Retina (tissue), 1 donor: ENCODE measurements at places on chromosomes 12 and 14.

DNA sequence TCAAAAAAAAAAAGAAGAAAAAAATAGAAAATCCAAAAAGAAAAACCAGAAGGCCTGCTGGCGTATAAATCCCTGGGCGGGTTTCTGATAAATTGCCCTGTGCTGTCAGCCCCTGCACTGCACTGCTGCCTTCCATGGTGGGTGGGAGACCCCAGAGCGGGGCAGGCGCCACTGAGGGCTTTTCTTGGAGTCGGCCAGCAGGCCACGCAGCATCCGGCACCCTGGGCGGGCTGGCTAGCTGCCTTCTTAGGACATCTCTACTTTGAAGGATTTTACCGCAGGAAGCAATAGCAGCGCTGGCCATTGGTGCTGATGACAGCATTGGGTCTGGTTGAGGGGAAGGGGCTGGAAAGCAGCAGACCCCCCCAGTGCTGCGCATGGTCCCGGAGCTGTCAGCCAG, 29.1 kb downstream of the IL31 start:
- DNase-seq = no peak

GRCh38 chr12:92335831-92336230, 190.2 kb upstream of the BTG1 start:
- no peak for DNase-seq

DNA sequence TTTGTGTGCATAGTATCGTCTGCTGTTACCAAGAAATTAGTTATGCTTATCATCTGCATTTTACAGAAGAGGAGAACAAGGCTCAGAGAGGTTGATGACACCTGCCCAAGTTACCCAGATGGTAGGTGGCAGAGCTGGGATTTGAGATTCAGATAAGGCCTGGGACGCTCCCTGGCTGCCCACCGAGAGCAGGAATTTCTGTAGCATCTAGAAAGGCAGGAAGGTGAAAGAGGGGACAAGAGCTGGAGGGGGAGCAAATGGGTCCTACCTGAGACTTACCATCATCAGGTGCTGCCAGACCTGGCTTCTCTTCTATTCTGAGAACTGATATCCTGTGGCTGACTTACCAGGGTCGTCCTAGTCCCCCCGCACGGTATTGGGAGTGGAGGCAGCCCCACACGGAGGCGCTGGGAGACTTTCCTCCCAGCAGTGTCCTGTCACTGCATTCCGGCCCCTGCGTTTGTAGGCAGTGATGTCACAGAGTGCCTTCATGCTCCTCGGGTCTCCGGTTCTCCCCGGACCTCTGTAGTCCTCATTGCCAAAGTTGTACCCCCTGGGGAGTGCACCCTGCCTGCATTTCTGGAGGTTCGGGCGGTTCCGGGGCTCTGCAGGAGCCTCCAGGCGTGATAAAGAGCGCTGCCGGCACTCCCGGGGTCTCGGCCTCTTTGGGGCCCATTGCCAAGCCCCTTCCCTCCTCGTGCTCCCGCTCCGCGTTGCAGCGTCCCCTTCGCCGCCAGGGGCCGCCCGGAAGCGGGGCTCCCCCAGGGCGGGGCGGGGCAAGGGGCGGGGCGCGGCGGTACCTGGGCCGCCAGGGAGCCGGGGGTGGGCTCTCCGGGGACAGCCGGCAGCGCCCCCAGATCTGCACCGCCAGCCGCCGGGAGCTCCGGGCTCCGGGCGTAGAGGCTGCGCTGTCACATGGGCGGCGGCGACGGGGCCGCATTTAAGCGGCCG, at the start of gene CABP1:
Gene CABP1 (plus strand): TSS at position 856 of the 951 bp plus-strand sequence. CDS start 60 bp downstream, at position 916.
- peak; percentile 68 for DNase-seq

DNA sequence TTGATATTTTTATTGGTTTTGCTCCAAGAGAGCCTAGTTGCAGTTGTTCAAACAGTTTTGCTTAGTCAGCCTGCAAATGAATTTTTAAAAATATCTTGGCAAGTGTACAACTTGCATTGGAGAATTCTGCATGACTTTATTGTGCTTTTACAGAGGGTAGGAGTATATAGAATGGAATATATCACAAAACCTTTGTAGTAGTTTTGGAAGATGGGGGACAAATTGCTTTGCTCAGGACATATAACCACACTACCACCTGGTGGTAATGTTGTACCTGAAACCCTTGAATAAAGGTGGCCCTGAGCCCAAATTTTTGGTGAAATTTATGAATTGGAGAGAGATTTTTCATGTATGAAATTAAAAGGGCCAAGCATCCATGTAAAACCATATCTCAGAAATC, 645.2 kb downstream of the MED13L start:
- no peak for DNase-seq

DNA sequence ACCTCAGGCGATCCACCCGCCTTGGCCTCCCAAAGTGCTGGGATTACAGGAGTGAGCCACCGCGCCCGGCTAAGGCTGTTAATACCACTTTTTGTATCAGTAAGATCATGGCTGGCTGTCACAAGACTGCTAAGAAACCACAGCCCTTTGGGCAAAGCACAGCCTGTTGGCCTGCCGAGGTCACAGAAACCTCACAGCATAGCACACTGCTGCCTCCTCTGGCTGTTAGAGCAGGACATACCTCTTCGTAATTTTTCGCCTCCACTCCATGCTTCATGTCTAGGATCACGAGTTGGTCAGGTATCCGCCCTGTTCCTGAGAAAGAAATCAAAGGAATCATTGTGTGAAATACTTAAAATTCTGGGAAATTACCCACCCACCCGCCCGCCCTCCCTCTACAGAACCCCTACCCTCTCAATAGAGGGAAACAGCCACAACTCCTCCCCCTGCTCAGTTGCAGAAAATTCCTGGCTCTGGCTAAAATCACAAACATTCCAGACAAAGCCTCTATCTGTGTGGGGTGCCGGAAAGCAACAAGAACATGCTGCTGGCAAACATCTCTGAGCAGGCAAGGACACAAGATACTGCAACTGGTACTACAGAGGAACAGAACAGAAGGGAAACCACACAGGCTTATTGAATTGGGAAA, 20.7 kb upstream of the NEK9 start:
- no peak for DNase-seq

GRCh38 chr14:106872611-106873446, 1346.4 kb downstream of the TMEM121 start:
- DNase-seq = no peak

- DNase-seq = peak; percentile 46
These were observed 2.8 kb downstream of the LRRC74A start for GRCh38 chr14:76829013-76829365.

DNA sequence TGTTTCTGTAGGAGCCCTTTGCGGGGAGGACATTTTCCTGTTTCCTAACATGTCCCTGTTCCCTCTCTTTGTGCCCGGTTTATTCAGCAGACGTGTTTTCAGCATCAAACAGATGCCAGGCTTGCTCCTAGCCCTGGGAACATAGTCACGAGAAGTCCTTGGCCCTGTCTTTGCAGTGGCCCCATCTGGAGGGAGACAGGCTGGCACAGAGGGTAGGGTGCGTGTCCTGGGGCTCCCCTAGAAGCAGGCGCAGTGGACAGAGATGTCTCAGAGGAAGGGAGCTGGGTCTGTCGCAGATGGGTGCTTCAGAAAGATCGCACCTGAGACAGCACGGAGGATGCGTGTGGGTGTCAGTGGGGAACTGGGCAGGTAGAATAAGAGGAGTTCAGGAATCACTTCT, 75.0 kb upstream of the DYNC1H1 start:
- DNase-seq = no peak

DNA sequence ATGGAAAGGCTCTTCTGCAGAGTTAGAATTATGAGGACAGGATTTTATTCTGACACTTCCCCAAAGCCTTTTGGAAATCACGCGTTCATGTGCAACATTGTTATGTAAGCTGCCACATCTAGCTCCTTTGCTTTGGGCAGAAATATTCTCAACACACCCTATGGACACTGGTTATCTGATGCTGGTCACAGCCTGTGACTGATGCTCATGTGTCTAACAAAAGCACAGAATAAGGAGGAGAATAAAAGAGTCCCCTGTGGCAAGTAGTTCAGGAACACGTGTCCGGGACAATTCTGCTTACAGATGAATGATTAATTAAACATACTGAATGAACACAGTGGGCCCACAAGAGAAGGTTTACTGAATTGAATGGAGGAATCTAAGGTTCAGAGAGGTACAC, 22.1 kb downstream of the FOXN3 start:
- no peak for DNase-seq

DNA sequence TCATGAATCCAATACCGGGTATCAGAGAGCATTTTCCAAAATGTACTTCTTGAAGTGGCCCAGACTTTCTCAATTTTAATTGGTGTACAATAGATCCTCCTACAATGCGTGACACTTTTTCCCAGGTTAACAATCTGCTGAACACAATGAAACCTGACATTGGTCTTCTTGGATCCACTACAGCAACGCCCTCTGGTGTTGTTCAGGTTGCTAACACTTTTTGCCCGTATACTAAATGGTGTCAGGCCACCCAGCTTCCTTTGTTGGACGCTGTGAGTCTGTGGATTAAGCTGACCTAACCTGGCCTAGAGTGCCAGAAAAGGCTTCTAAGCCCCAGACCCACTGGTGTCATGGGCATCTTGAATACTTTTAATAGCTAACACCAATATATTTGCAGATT, 89.2 kb downstream of the KCNK10 start:
- peak; percentile 42 for DNase-seq

DNA sequence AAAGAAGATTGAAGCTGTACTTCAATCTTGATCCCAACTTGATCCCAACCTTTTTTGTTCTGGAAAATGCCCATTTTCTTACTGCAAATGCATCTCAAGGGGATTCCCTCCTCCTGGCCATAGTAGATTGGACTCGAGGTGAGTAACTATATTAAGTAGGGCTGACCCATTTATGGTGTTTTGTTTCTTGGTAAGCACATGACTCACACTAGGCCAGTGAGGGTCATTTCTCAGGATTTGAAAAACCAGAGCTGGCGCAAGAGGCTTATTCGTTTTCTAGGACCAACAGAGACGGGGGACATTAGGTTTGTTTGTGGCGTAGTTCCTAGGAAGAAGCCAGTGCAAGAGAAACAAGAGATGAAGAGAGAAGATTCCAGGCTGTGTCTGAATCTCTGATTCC, 51.4 kb downstream of the MRPL42 start:
- no peak for DNase-seq

DNA sequence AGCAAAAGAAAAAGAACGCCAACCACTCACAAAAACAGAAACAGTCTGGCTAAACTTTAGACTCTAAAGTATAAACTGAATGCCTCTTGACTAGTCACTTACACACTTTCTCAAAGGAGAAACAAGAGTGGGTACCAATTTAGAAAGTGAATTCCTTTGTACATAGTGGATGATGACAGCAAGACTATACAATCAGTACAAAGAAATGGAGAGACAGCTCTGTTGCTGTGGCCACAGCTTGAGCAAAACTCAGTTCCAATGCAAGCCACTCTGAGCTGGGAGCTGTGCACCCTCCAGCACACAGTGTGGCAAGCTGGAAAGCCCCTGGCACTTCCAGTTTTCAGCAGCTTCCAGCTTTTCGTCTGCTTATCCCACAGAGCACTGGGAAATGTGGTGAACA, 21.7 kb downstream of the NT5DC3 start:
- DNase-seq = no peak

GRCh38 chr14:85417396-85417795, 112.5 kb upstream of the FLRT2 start:
- DNase-seq = no peak

GRCh38 chr14:75615200-75615599, 36.8 kb downstream of the FLVCR2 start:
- DNase-seq = no peak

DNA sequence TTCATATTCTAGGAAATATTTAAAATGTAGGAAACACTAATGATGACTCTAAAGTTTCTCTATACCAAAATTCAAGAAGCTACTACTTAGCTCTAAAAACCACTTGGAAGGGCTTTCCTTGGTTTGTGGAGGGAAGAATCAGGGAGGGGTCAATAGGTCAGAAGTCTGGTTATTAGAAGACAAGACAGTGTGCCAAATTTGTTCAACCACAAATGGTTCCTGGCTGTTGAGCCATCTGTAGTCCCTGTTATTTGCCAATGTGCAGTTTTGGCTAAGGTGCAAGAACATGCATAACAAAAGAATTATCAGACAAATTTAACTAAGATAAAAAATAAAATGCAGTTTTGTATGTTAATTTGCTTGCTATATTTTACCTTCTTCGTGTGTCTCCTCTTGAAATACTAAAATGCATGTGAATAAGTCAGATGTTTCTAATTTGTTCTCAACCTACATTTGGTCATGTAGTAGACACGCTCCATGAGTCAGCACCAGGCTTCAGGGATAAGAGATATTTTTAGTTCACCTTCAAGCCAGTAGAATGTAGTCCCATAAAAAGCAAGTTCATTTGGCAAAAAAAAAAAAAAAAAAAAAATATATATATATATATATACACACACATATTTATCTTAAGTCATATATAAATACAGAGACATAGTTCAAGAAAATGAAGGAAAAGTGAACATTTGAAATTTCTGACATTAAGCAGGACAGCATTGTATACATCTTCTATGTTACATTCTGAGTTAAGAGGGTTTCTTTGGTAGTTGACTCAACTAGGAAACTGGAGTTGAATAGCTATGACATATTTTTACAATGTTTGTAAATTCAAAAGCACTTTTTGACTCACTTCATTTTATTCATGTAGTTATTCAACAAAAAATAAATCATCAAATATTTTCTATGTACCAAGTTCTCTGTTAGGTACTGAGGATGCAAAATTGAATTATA, 123.3 kb downstream of the KCNC2 start:
- DNase-seq = no peak

- no peak for DNase-seq
These were observed 592 bp upstream of the USP15 start for GRCh38 chr12:62259631-62259992.

- DNase-seq = no peak
These were observed 131.1 kb downstream of the PRKCH start for GRCh38 chr14:61452452-61452851.

GRCh38 chr14:72010474-72010873, 78.2 kb downstream of the RGS6 start:
- no peak for DNase-seq

DNA sequence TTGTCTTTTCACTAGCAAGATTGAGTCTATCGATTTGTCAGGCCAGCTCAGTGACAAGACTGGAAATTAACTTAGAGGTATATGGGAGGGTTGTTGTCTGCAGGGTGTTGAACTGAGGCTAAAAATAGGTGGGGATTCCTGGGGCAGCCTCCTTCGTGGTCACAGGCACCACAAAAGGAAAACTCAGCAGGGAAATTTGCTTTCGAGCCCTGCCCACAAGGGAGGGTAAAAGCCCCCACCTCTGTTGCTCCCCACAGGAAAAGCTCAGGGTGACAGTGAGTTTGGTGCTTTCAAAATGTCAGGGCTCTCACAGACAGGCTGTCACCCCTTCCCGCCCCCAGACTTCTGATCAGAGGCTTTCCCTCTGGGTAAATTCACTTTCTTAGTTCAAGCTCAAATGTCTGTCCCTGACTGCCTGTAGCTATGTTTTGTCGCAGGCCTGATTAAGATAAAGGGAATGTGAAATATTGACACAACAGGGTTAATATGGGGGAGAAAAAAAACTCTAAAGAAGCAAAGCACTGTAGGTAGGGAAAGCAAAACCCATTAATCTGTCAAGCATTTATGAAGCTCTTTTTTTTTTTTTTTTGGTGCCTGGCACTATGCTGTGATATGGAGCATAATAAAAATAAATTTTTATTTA, 11.7 kb upstream of the NFKBIA start:
- DNase-seq = no peak

GRCh38 chr12:24617471-24617870, 331.4 kb downstream of the BCAT1 start:
- peak; percentile 4 for DNase-seq

- DNase-seq = no peak
These were observed 213.1 kb downstream of the PTPRO start for GRCh38 chr12:15535352-15535781.

- no peak for DNase-seq
These were observed 49.7 kb downstream of the IQSEC3 start for GRCh38 chr12:115960-116915.
